Left colon (tissue), 2 donors: ENCODE measurements at places on chromosomes 12 and 14. TPM values are rescaled to one million over a fixed set of nuclear protein-coding genes. Genes with fewer than 3 reads are reported as not detected.

Gene ACRBP
- 2.9 TPM for total RNA-seq

Gene RNF212B
- not detected for total RNA-seq

Gene TSPAN19
- total RNA-seq, result not detected

Gene KRT2
- total RNA-seq, result not detected

Gene SYCP3
- total RNA-seq, result 0.15 TPM

Gene IL26
- total RNA-seq, result not detected

Gene RERG
- total RNA-seq, result 4.1 TPM

Gene WNT1
- not detected for total RNA-seq

Gene CLEC4D
- total RNA-seq, result 0.15 TPM

Gene ARHGEF25
- total RNA-seq, result 14.9 TPM

Gene CCDC197
- total RNA-seq, result not detected

Gene NCOR2
- total RNA-seq, result 153 TPM

Gene GPR65
- total RNA-seq, result 1.5 TPM

Gene ABHD12B
- 3.9 TPM for total RNA-seq

DNA sequence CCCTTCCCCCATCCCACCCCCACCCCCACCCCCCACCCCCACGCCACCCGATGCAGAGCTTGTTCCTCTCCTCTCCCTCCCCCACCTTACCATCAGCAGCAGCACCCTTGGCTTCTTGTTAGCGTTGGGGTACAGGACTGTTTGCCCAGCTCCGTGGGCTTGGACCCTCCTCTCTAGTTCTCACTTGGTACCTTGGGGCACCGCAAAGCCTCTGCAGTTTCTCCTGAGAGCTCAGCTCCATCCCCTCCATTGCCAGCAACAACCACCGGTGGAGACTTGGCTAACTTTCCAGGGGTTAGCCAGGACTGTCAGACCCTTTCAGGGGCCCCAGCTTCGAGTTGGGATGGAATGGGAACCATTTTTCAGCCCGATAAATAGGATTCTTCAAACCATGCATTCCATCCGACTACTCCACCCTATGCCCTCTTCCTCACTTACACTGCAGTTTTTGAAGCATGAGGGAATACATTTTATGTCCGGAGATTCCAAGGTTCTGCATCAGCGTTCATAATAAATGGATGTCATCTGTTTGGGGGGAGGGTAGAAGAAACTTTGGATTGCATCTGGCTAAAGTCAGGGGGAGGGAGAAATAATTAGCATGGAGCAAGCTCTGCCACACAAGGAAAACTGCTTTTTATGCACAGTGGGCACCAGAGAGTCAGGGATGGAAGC, 1.1 kb downstream of the SCN8A start:
- no peak for DNase-seq

GRCh38 chr12:10469701-10470100, 16.5 kb upstream of the KLRC1 start:
- DNase-seq, result no peak

DNA sequence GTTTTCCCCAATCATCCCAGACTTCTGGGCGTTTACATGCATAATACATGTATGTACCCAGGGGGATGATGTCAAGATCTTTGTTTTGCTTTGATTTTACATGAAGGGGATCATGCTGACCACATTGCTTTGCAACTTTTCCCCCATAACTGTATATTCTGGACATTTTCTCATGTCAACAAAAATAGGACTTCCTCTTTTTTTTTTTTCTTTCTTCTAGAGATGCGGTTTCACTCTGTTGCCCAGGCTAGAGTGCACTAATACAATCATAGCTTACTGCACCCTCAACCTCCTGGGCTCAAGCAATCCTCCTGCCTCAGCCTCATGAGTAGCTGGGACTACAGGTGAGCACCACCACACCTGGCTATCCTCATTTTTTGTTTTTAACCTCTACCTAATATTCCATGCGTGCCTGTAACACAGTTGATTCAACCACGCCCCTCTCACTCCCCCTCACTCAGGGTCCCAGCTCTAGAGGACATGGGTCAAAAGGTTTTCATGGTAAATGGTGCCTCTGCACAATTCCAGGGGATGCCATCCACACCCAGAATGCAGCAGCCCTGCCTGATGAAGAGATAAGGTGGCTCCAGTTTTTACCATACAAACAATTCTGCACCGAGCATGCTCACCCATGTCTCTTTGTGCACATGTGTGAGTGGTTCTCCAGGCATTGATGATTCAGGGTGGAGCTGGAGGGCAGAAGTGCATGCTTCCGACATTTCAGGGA, 32.0 kb upstream of the CIPC start:
- no peak for DNase-seq

- no peak for DNase-seq
Observed at GRCh38 chr14:104559804-104560585, 19.6 kb upstream of the C14orf180 start.

DNA sequence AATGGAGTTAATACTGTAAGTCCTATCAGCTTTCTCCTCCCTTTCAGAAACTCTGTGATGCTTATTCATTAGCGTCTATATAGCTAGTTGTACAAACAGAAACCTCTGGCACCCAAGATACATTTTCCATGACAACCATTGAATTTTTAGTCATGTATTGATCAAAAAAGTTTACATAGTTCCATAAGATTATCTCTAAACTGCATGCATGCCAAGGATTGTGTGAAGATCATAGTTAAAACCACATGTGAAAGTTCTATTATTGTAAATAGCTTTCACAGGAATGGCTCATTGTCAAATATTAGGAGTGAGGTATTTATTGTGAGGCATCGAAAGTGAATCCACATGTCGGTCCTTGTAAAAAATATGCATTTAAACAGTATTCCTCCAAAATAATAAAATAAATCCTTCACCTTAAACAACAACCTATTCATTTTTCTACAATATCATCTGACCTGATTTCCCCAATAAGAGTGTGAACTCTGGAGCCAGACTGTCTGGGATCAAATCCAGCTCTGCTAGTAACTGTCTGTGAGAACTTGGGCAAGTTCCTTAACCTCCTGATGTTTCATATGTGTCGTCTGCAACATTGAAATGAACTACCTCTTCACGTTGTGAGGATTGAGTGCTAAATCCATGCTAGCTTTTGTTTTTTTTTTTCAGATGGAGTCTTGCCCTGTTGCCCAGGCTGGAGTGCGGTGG, 10.6 kb upstream of the CDKL1 start:
- no peak for DNase-seq

DNA sequence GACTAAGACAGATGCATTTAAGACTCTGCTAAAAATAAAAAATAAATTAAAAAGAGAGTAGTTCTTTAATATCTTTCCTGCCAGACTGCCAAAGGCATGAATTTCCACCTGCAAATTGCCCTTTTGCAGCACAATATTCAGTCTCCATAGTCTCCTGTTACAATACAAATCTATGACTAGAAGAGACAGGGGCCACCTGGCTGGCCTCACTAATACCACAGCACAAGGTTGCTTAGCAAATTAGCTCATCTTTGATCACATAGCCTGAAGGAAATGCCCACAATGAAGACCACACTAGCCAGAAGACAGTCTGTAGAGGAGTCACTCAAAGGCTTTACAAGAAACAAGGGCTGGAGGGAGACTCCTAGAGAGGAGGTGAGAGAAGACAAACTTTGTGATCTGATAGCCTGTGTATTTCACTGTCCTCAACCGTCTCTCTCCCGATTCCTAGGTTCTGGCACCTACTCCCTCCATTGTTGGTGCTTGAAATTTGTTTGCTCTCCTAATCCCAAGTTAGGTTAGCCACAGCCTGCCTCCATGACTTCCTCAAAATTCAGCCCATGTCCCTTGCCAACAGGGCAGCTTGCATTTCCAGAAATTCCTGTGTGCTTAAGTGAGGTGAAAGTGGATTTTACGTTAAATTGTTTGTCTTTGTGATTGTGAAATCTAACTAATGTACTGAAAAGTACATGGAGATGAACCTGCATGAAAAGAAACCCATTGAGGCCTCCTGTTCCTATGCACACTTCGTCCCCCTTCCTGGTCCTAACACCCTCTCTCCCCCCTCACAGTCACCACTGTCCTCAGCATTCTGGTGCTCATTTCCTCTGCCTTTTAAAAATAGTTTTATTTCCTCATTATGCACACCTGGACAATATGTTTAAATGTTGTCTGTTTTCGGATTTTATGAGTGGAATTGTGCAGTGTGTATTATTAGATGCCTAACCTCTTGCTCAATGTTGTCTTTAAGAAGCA, 88.7 kb upstream of the PLXNC1 start:
- DNase-seq, result no peak

DNA sequence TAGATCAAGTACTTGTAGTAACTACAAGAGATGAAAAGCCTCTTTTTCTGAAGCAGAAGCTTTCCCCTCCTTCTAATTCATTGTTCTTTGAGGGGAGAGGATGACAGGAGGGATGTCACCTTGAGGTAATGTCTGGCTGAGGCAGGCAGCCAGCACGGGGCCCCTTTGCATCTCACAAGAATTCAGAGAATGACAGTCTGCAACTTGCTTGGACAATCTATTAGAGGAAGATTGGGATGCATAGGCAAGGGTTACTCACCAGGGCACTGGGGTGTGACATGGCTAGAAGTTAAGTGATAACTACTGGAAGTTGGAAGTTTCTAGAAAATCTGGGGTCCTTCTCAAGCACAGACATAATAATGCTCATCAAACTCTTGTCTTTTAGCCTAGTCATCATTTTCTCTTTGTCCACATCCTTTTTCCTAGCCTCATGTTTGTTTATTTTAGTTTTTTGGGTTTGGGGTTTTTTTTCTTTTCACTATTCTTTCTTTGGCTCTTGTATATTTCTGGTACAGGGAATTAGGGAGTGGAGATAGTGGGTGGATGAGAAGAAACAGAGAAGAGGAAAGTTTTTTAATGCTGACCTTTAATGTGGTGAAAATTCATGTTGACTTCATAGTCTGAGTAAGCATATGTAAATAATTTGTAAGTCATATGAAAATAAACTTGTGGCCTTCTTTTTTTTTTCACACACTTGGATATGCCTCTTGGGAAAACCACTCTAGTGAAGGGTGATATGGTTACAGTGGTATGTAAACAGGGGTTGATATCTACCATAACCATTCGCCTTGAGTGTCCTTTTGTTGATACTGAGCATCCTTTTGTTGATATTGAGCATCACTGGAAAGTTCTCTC, 55.1 kb downstream of the TTLL5 start:
- DNase-seq, result no peak

DNA sequence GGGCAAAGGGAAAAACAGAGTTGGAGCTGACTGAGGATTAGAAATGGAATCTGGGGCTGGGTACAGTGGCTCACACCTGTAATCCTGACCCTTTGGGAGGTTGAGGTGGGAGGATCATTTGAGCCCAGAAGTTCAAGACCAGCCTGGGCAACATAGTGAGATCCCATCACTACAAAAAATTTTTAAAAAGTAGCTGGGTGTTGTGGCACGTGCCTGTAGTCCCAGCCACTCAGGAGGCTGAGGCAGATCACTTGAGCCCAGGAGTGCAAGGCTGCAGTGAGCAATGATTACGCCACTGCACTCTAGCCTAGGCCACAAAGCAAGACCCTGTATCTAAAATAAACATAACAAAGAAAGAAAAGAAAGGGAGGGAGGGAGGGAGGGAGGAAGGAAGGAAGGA, 14.9 kb upstream of the DCP1B start:
- no peak for DNase-seq

DNA sequence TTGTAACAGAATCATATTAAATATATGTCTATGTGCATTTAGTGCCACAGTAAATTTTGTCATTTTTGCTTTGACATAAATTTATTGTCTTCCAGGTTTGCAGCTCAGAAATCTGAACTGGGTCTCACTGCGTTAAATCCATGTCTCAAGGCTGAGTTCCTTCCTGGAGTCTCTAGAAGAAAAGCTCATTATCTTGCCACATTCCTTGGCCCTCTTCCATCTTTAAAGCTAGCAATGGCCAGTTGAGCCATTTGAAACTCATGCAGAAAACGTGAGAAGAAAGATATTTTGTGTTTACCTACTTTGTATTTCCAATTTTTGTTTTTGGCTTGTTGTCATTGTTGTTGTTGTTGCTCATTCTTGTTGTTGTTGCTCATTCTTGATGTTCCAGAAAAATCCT, 10.7 kb downstream of the PRH1 start:
- DNase-seq, result no peak

- DNase-seq, result peak; percentile 73
Observed at GRCh38 chr12:124359671-124360581, 65.0 kb downstream of the RFLNA start.

DNA sequence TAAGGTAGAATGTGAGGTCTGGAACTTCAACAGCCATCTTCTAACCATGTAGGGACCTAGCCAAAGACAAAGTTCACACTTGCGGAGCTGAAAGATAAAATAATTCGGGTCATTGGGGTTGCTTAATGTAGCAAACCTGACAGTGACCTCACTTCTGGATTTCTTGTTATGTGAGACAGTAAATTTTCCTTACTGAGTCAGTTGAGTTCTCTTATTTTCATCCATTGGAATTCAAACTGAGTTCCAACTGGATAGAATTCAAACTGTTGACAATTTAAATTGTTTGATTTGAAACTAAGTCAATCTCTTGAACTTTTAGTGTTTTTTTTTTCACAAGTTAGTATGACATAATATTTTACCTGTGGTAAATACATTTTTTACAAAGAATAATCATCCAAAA, 406.5 kb downstream of the ADAMTS20 start:
- DNase-seq, result no peak

DNA sequence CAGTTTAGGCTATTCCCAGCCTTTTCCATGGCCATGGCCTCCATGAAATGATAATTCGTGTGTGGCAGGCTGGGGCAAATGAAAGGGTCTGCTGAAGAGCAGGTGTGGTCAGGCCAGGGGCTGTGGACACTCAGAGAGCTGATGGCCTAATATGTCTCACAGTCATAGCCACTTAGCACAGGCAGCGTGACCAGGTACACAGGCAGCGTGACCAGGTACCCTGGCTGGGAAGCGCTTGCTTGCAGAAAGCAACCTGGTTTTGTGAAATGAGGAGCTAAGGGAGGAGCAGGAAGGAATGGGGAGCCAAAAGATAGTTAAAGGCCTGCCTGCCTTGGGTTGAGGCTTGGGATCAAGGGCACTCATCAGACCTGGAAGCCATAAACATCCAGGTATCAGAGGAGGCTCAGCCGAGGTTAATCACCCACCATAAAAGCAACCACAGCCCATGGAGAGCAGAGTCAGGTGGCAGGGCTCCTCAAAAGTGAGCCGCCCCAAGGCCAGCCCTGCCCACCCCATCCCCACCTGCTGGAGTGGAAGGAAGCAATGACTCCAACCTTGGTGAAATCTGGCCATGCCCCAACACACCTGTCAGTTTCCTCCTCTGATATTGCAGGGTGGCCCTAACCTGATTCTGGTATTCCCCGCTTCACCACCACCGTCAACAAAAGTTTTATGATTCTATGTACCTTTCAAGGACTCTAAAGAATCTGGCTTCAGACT, 8.0 kb upstream of the KRT8 start:
- peak; percentile 89 for DNase-seq

- no peak for DNase-seq
Observed at GRCh38 chr12:69329669-69330428, 18.3 kb upstream of the LYZ start.

DNA sequence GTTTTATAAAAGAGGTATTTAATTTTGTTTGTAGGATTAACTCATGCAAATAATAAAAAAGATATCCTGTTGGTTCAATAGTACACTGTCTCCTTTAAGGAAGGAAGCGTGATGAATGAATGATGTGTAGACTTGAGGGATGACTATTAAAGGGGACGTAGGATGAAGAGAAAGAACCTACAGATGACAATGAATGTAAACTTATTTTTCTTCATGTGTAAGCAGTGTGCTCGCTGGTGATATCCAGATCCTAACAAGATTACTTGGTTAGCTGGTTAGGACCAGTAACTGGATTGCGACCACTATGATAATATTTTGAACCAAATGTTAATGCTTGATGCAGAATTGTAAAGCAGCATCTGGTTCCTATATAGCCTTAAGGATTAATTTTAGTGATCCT, 2.6 kb downstream of the ARF6 start:
- no peak for DNase-seq

- no peak for DNase-seq
Observed at GRCh38 chr12:26179826-26180225, 15.5 kb upstream of the SSPN start.

- peak; percentile 50 for DNase-seq
Observed at GRCh38 chr14:22848351-22849164, 12.2 kb downstream of the MMP14 start.
